ENCODE measurements at places on chromosomes 7 and 10. TPM values are rescaled to one million over a fixed set of nuclear protein-coding genes. Genes with fewer than 3 reads are reported as not detected.
A peak's percentile ranks its signal among the peaks of the same experiment; 100 is the strongest.

GRCh38 chr7:154409703-154410311 lies 357.6 kb downstream of the DPP6 start:
- no peaks in the 10 kb centered on the region for H3K27me3 ChIP-seq
- H3K4me3 ChIP-seq = no peak overlapping the region
- H3K27ac ChIP-seq = no peak overlapping the region
- no peaks in the 10 kb centered on the region for H3K4me1 ChIP-seq
- no peaks in the 10 kb centered on the region for H3K36me3 ChIP-seq

DNA sequence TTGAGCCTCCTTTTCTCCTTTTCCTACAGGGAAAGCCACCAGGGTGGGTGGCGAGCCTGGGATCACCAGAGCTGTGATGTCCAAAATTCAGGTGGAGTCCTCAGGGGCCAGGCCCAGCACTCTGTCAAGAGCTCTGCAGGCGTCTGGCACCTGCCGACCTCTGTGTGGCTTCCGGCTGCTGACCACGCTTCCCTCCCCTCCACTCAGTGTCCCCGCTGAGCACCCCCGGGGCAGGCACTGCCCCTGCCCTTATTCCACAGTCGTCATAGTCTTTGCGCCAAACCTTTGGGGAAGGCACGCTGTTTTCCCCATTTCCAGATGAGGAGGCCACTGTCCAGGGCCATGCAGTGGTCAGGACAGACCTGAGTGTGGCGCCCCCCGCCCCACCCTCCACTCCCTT lies 7.5 kb downstream of the MTG1 start:
- H3K27ac ChIP-seq = peak overlapping the region; percentile 86
- H3K27me3 ChIP-seq = no peaks in the 10 kb centered on the region
- H3K36me3 ChIP-seq = peaks cover 64% of the 10 kb centered on the region
- peak overlapping the region; percentile 52 for H3K4me3 ChIP-seq
- DNase-seq = no peak
- H3K4me1 ChIP-seq = peaks cover 46% of the 10 kb centered on the region

DNA sequence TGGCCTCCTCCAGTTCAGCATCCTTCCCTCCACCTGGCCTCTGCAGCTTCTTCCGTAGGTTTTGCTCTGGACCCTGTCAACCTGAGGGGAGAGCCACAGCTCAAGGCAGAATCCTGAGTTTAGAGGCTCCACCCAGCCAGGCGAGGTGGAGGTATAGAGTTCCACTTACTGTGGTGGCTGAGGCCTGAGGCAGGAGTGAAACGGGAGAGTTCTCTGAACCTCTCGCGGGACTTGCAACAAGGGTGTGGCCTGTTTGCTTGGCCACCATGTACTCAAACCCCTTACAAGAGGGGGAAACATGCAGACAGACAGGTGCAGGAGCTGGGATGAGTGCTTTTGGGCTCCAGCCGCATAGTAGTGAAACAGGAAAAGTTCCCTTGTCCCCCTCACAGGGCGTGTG lies 154.0 kb upstream of the C7orf33 start:
- H3K4me3 ChIP-seq = no peak overlapping the region
- no peak for DNase-seq
- no peaks in the 10 kb centered on the region for H3K4me1 ChIP-seq

DNA sequence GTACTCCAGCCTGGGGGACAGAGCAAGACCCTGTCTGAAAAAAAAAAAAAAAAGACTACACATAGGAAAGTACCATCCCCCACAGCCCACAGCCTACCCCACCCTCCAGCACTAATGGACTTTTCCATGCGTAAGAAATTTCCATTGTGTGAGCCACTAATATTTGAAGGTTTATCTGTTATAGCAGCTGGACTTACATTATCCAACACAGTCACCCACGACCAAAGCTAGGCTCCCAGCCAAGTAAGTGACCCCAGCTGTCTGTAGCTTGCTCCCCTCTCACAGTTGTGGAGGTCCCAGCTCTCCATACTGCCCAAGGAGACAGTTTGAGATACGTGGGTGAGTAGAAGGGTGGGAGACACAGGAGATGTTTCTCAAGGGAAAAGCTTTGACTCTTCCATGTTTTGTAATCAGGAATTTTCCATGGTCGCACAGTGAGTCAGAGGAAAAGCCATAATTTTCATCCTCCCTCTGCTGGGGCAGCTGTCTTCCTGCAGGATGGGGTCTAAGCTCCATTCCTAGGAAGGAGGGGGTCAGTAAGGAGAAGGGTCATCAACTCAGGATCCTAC lies 57.4 kb downstream of the CAV1 start:
- H3K27me3 ChIP-seq = peaks cover 5% of the 10 kb centered on the region
- peaks cover 3% of the 10 kb centered on the region for H3K36me3 ChIP-seq
- no peak overlapping the region for H3K27ac ChIP-seq

- H3K36me3 ChIP-seq = no peaks in the 10 kb centered on the region
- no peak overlapping the region for H3K27ac ChIP-seq
- H3K4me3 ChIP-seq = no peak overlapping the region
Measured at GRCh38 chr10:60753152-60753551, 25.1 kb upstream of the CDK1 start.

The TTYH3 gene
- 31.7 TPM for total RNA-seq

The TRIM50 gene
- total RNA-seq = not detected

The INPP5A gene
- total RNA-seq = 7.0 TPM
